ENCODE measurements at places on chromosomes 1 and 21. TPM values are rescaled to one million over a fixed set of nuclear protein-coding genes. Genes with fewer than 3 reads are reported as not detected.

AGMAT gene
- total RNA-seq: not detected

GRCh38 chr1:1591452-1591851 is 8.5 kb downstream of the FNDC10 start:
- DNase-seq: no peak

- DNase-seq: no peak
These were observed 27.6 kb downstream of the KIRREL1 start for GRCh38 chr1:158020886-158021620.

DNA sequence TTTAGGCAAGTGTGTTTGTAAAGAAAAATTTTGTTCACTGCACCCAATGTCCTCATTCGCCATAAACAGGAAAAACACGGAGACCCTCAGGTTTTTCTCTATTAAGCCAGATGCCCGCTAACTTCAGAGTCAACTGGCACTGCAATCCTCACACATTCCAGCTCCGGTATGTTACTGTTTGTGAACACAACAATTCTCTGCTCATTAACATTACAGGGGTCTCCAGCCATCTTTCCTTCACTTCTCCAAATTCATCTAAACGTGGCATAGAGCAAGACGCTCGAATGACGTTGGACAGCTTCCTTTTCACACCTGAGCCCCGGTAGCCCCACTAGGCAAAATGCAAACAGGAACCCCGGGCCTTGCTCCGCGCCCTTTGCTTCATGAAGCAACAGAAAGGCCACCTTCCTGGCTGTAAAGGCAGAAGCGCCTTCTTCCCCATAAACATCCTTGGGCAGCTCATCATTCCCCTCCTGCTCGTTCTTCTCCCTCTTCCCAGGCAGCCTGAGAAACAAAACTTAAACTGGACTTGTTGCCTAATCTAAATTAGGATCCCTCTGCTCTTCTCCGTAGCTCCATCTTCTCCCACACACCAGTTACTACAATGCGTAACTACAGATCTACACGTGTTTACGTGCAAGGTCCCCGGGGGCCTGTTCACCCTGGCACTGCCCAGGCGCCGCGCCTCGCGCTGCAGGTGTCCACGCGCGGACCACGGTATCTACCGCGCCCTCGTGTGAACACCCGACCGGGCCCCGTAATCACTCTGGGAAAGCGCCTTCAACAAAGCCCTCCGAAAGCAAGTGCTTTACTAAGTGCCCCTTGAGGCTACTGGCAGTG is 1.2 kb downstream of the LBR start:
- peak; percentile 78 for DNase-seq

DNA sequence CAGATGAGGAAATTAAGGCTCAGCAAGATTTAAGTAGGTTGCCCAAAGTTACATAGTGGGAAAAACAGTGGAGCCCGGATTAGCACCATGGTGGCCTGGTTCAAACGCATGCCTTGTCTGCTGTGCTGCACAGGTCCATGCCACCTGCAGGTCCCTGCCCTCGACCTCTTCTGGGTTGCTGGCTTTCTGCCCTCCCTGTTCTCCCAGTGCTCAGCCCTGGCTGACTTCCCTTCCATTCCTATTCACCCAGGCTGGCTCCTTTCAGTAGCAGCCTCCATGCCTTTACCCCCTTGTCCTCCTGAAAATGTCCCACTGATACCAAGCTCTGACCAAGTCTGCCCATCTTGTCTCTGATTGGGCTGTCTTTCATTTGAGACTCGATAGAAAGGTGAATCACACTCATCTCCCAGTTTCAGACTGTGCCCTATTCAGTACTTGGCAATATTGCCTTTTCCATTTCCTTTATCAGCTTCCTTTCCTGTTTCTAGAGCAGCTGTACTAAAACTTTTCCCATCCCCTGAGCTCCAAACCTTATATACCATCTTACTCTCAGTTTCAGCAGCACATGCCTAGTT is 75.8 kb downstream of the ST3GAL3 start:
- DNase-seq: no peak

Measured in sigmoid colon (tissue), 7 donors.